ENCODE measurements at places on chromosomes 1 and 21. TPM values are rescaled to one million over a fixed set of nuclear protein-coding genes. Genes with fewer than 3 reads are reported as not detected.

The GBP7 gene
- total RNA-seq, result 0.12 TPM

- H3K4me1 ChIP-seq, result peaks cover 26% of the 10 kb centered on the region
- no peaks in the 10 kb centered on the region for H3K27me3 ChIP-seq
- H3K27ac ChIP-seq, result peak overlapping the region; percentile 92
- peaks cover 3% of the 10 kb centered on the region for H3K36me3 ChIP-seq
Observed at GRCh38 chr1:225928186-225929175, 4.4 kb upstream of the PYCR2 start.

GRCh38 chr1:15761366-15762128 lies 3.0 kb downstream of the FBLIM1 start:
- no peaks in the 10 kb centered on the region for H3K36me3 ChIP-seq
- no peak overlapping the region for H3K27ac ChIP-seq
- no peak overlapping the region for H3K4me3 ChIP-seq
- peaks cover 11% of the 10 kb centered on the region for H3K4me1 ChIP-seq

- no peak overlapping the region for H3K4me3 ChIP-seq
- H3K27ac ChIP-seq, result no peak overlapping the region
- H3K4me1 ChIP-seq, result no peaks in the 10 kb centered on the region
Observed at GRCh38 chr1:232192781-232193450, 437.0 kb downstream of the SIPA1L2 start.

The PFDN2 gene
- total RNA-seq, result 179 TPM

The AMY1C gene
- not detected for total RNA-seq
